Smooth muscle cell of bladder (primary cell): ENCODE measurements at places on chromosomes 5 and 9. TPM values are rescaled to one million over a fixed set of nuclear protein-coding genes. Genes with fewer than 3 reads are reported as not detected.

FAM169A gene
- under 0.01 and 0.09 TPM in 2 replicates for total RNA-seq

SVEP1 gene
- total RNA-seq, result 134 and 151 TPM in 2 replicates

STX17 gene
- 14.5 and 16.5 TPM in 2 replicates for total RNA-seq

BAAT gene
- not detected in 2 replicates for total RNA-seq

SMIM33 gene
- total RNA-seq, result not detected in 2 replicates

TOR4A gene
- 11.0 and 13.5 TPM in 2 replicates for total RNA-seq

RPL37 gene
- total RNA-seq, result 3,252 and 3,508 TPM in 2 replicates

CARTPT gene
- total RNA-seq, result not detected in 2 replicates

SOX30 gene
- not detected in 2 replicates for total RNA-seq

CORO2A gene
- 0.28 and 0.57 TPM in 2 replicates for total RNA-seq

NUTM2G gene
- not detected in 2 replicates for total RNA-seq

SLC36A2 gene
- not detected in 2 replicates for total RNA-seq

TSLP gene
- 3.4 and 3.8 TPM in 2 replicates for total RNA-seq

AIF1L gene
- under 0.01 TPM in 2 replicates for total RNA-seq

CCNO gene
- total RNA-seq, result not detected in 2 replicates

ABO gene
- not detected in 2 replicates for total RNA-seq

ATP10B gene
- 0.14 TPM in 1 of 2 replicates, not detected in the other for total RNA-seq

AQP7 gene
- total RNA-seq, result 0.09 and 0.14 TPM in 2 replicates

ANKRD34B gene
- total RNA-seq, result under 0.01 TPM in 1 of 2 replicates, not detected in the other

PPP2R2B gene
- under 0.01 and 0.37 TPM in 2 replicates for total RNA-seq

PCDHGA10 gene
- 4.3 and 5.4 TPM in 2 replicates for total RNA-seq

SLC4A9 gene
- total RNA-seq, result not detected in 2 replicates

OR13D1 gene
- total RNA-seq, result not detected in 2 replicates

PAEP gene
- not detected in 2 replicates for total RNA-seq
